CD4-positive, CD25-positive, alpha-beta regulatory T cell (primary cell): ENCODE measurements at places on chromosomes 6 and 20.

DNA sequence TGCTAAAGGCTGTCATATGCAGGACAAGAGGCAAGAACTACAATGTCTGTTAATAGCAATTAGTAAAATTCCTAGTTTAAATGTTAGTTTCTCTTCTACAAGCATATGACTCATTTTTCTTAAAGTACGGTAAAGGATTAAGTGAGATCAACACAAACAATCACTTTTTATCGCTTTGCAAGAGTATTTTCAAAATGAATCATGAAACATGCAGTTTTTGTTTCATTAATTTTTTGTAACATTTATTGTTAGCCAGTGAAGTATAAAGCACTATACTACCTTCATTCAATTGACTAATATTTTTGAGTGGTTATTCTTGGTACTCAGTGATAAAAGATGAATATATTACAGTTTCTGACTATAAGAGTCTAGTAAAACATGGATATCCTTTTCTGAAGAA, 138.6 kb downstream of the AHI1 start:
- peak; percentile 27 for DNase-seq

DNA sequence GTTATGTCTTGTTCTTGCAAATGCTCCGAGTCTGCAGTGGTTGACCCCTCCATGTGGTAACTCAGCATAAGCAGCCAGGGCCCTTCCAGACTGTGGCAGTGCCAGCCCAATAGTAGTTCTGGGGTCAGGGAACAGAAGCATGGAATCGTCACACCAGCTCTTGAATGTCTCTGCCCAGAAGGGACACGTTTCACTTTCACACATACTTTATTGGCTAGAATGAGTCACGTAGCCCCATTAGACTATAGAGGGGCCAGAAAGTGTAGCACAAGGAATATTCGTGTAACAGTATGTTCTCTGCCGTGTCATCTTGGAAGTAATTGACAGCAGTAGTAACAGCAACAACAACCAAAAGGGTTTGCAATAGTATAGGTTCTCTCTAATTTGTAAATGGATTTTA, 254.7 kb downstream of the FARS2 start:
- no peak for DNase-seq

DNA sequence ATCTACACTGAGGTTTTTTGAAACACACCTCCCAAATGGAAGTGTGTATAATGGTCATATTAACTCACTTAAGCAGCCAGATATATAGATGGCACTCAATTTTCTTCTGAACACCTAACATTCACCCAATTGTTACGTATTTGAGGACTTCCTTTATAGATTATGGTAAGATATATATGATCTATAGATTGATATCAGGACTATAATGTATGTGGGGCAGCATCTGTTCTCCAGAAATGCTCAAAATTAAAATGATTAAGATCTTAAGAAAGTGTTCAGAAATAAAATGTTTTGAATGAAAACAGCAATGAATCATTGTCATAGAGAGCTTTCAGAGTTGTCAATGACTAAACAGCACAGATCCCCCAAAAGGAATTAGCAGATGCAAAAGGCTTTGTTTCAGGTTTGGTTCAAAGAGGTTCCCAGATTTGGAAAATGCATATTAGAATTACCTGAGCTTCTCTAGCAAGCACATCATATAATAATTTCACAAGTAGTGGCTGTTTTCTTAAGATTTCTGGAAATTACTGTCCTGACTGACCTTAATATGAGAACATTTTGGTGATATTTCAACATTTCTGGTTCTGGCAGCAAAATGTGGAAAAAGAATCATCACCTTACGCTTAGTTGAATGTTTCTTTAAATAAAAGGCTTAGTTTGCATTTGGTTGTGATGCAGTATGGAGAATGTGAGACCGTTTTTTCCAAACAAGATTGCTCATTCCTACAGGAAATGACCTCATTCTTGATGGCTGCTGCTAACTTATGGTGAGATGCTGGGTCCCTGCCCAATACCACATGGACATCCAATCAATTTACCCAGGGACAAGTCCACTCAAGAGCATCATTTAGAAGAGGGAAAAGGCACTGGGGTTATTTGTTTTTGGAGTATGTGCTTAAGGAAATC, 31.5 kb downstream of the TRAF3IP2 start:
- DNase-seq, result no peak

GRCh38 chr6:149081281-149081680, 236.2 kb upstream of the TAB2 start:
- DNase-seq, result no peak
